Activated CD4-positive, alpha-beta T cell treated with anti-CD3 and anti-CD28 coated beads for 1 hour (primary cell): ENCODE measurements at places on chromosomes 2 and 18.

DNA sequence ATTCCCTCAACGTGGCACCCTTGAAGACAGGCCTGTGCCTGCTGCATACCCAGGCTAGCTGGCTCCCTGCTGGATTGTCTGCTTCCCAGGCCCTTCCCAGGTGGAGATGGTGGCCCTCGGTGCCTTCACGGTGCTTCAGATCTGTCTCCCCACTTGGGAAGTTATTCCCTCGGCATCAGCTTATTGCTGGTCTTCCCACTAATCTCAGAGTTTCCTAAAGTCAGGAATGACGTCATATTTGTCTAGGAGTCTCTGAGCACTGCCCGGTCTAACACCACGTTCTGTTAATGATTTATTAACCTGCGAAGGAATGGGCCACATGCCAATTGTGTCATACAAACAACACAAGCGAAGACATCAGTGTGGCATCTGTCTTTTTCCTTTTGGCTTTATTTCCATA lies 269.8 kb upstream of the ID2 start:
- DNase-seq, result no peak

GRCh38 chr2:3114406-3115185 lies 263.0 kb downstream of the EIPR1 start:
- DNase-seq, result no peak

- DNase-seq, result no peak
Measured at GRCh38 chr2:238159071-238159539, 335 bp downstream of the ERFE start.

- no peak for DNase-seq
Measured at GRCh38 chr2:62996534-62997186, 54.0 kb upstream of the OTX1 start.

- DNase-seq, result no peak
Measured at GRCh38 chr2:14915983-14916382, 283.5 kb downstream of the LRATD1 start.

- DNase-seq, result no peak
Measured at GRCh38 chr18:9947248-9947647, 33.4 kb downstream of the VAPA start.

GRCh38 chr2:204550751-204551511 lies 5.7 kb downstream of the PARD3B start:
- no peak for DNase-seq

DNA sequence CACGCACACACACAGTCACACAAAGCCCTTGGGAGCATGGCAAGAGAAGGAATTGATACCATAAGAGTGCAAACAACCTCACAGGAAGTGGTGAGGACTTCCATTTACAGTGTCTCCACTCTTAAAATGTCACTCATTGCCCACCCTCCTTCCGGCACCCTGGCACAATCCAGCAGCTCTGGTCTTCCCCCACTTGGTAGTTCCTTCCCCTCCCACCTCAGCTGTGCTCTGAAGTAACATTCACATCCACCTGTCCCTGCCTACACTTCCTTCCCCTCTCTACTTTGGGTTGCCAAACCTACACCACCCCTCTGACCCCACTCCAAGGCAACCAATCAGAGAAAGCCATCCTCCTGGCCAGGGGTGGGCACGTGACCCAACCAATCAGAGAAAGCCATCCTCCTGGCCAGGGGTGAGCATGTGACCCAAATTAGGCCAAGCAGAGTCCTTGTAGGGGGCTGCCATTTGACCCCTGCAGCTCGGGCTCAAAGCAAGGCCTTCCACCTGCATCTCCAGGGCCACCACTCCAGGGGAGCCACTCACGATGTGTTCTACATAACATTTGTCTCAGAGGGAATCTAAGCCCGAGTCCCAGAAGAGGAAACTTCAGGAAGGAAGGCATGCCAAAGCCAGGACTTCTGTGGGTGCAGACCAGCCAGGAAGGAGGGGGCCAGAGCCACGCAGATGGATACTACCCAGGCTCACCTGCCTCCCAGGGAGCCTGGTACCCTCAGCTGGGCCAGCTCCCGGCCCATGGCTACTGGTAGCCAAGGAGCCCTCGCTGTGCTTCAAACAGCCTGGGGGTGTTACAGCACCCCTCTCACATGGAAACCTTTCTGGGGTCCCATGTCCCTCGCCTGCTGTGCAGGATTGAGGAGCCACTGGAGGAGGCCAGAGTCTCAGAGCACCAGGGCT lies 21.2 kb downstream of the CYP26B1 start:
- DNase-seq, result no peak

- DNase-seq, result no peak
Measured at GRCh38 chr2:195658541-195658890, 1.5 kb downstream of the SLC39A10 start.

DNA sequence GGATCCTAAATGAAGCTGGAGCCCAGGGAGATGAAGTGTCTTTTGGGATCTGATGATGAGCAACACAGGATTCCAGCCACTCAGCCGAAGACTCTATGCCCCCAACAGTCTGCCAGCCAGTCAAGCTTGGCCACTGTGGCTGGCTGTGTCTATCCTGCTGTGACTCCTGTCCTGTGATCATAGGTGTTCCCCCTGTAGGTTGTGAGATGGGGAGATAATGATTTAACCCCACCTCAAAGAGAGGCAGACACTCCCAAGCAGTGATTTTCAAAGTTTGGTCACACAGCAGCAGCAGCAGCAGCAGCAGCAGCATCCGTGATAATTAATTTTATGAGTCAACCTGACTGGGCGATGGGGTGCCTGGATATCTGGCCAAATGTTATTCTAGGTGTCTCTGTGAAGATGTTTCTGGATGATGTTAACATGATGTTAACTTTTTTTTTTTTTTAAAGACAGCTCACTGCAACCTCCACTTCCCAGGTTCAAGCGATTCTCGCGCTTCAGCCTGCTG lies 21.4 kb upstream of the RHOB start:
- DNase-seq, result no peak

DNA sequence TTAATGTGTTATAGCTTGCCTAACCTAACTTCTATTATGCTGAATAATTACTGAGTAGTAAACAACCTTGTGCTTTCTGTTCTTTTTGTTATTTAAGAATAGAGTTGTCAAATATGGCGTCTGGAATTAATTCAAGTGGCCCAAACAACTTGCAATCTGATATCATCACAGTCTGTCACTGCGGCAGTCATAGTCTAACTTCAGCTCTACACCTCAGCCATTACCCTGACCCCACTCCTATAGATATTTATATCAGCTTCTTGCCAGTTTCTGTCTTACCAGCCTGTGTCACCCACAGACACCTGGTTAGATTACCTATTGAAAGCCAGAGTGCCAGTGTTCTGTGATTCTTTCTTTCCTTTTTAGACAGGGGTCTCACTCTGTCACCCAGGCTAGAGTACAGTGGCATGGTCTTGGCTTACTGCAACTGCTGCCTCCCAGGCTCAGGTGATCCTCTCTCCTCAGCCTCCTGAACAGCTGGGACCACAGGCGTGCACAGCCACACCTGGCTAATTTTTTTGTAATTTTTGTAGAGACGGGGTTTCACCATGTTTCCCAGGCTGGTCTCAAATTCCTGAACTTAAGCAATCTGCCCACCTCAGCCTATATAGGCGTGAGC lies 14.1 kb upstream of the KLHL41 start:
- no peak for DNase-seq

GRCh38 chr2:162030363-162031190 lies 43.4 kb downstream of the DPP4 start:
- DNase-seq, result no peak

DNA sequence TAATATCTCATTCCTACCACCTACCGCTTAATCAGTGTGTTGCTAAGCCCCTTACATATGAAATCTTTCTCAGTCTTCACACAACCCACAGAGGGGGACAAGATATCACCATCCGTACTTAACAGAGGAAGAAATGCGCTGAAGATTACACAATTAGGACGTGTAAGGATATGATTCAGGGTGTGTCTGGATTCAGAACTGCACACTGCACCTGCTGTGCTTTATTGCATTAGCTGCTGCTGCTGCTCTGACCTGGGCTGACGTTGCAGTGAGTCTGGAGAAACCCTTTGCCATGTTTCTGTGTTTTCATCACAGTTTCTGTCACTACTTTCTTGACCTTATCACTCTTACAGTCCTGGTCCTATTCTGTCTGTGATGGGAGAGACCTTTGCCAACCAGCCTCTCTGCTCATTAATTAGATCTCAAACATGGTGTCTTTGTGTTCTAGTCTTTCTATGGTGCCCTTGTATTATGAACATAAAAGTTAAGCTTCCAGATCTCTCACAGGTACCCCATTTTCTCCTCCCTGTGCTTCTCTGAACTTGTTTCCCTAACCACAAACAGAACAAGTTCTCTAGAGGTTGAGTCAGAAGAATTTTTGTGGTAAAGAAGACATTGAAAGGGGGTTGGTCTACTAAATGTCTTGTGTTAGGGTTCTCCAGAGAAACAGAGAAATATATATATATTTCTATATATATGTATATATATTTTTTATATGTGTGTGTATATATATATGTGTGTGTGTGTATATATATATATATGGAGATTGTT lies 92.9 kb upstream of the CYP1B1 start:
- DNase-seq, result no peak

DNA sequence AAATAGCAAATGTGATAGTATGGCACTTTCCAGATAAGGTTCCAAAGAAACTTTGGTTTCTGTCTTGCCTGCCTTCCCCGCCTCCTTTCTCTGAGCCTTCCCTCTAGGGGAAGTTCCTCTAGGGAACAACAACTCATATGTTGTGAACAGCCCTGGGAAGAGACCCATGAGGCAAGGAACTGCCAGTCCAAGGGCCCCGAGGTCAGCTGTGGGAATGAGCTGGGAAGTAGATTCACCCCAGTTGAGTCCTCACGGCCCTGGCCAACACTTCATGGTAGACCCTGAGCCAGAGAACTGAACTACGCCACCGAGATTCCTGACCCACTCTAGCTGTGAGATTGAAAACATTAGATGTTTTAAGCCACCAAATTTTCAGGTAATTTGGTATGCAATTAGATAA lies 154.5 kb upstream of the CCDC68 start:
- DNase-seq, result no peak

DNA sequence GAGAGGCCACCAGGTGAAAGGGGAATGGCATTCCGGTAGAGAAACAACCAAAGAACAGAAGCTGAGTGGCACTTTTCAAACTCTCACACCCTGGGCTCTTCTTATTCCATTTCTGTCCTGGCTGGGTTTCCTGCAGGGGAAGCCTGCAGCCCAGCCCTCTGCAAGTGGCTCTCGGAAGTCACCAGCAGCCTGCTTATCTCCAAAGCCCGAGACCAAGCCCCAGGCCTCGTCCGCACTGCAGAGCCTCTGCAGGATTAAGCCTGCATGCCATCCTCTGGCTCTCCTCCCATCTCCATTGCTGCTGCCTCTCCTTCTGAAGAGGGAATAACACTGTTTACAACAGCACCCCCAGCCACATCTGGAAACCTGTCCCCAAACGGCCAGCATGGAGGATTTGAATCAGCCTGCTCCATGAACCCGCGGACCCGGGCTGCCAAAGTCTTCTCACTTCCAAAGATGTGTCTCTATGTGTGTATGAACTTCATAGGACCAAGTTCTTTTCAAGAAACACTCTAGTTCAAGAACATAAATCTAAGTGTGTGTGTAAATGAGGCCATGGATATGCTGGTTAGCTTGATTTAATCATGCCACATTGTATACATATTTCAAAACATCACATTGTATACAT lies 54.2 kb downstream of the DIPK1C start:
- DNase-seq, result no peak

DNA sequence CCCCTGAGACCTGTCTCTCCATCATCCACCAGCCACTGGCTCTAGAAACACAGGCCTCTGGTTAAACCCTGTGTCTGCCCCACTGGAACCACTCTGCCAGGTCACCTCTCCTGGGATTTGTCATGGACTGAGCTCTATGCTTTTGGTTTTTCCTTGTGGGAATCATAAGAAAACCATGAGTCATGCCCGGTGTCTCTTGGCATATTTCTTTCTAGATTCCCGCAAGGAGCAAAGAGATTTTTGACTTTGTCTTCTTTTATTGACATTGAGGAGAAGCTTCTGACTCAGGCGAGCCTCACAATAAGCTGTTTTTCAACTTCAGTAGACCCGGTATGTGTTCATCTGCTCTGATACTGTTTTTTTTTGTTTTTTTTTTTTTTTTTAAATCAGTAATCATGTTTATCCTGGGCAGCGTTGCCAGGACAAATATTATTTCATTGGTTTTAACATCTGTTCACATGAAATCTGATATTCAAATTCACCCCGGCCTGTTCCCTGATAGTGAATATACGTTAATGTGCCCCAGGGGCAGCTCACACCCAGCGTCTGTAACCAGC lies 207.1 kb downstream of the ACKR3 start:
- DNase-seq, result no peak

GRCh38 chr2:102069311-102069974 lies 73.1 kb upstream of the IL1R1 start:
- DNase-seq, result no peak

DNA sequence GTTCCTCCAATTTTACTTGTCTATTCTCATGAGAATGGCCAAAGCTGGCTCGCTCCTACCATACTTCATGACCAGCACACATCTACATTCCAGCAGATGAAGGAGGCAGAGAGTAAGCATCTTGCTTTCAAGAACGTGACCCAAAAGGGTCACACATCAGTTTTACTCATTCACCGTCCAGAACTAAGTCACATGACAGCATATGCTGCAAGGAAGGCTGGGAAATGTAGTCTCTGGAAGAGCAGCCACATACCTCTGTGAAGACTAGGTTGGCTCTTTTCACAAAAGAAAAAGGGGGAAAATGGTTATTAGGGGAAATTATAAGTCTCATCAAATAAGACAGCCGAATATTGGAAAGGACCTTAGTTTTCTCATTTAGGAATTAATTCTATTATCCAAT lies 835.3 kb downstream of the EPHA4 start:
- no peak for DNase-seq

DNA sequence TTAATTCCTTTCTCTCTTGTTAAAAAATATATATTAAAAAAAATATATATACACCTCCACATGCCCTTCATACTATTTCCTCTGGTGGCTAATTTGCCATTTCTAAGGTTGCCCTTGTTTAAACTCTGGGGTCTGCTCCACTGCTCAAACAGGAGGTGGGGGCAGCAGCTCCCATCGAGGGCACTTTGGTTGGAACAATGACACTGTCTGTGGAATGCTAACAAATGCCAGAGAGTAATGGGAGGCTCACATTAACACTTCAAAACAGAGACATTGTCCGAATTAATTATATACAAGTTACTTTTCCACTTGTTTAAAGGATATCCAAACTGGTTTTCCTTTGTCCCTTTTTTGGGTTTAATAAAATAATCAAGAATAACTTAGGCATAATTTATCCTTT lies 58.8 kb upstream of the CD302 start:
- DNase-seq, result no peak

- DNase-seq, result no peak
Measured at GRCh38 chr2:17962876-17963275, 84.4 kb downstream of the KCNS3 start.

DNA sequence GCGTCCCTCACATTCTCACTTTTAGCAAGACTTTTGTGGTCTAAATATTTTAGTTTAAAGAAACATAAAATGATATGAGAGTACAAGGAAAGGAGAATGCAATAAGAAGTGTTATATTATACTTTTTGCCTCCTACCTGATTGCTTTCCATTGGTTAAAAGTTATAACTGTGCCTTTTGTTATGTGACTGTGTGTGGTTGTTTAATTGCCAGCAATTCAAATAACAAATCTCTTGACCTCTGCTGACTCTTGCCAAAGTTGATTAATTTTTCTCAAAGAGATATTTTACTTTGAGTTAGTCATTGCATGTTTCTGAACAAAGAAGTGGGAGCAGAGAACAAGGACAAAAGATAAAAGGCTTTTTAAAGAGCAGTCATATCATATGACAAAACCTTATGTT lies 599.5 kb downstream of the SUCLG1 start:
- DNase-seq, result no peak
